Activated naive CD8-positive, alpha-beta T cell treated with anti-CD3 and anti-CD28 coated beads, Interleukin-2, amount 10 ng/mL, durations not matched to agents 7 days and 5 days (primary cell): ENCODE measurements at places on chromosomes 3 and 15. TPM values are rescaled to one million over a fixed set of nuclear protein-coding genes. Genes with fewer than 3 reads are reported as not detected.

- H3K27me3 ChIP-seq, result no peaks in the 10 kb centered on the region
- H3K4me1 ChIP-seq, result no peaks in the 10 kb centered on the region
- no peak overlapping the region for H3K4me3 ChIP-seq
- no peak overlapping the region for H3K27ac ChIP-seq
- DNase-seq, result no peak
Observed at GRCh38 chr3:170081079-170081741, 43.4 kb downstream of the GPR160 start.

GRCh38 chr3:16419640-16420241 lies 93.8 kb downstream of the RFTN1 start:
- peaks cover 17% of the 10 kb centered on the region for H3K4me1 ChIP-seq
- no peak overlapping the region for H3K4me3 ChIP-seq
- no peak for DNase-seq
- H3K36me3 ChIP-seq, result peaks cover 17% of the 10 kb centered on the region

DNA sequence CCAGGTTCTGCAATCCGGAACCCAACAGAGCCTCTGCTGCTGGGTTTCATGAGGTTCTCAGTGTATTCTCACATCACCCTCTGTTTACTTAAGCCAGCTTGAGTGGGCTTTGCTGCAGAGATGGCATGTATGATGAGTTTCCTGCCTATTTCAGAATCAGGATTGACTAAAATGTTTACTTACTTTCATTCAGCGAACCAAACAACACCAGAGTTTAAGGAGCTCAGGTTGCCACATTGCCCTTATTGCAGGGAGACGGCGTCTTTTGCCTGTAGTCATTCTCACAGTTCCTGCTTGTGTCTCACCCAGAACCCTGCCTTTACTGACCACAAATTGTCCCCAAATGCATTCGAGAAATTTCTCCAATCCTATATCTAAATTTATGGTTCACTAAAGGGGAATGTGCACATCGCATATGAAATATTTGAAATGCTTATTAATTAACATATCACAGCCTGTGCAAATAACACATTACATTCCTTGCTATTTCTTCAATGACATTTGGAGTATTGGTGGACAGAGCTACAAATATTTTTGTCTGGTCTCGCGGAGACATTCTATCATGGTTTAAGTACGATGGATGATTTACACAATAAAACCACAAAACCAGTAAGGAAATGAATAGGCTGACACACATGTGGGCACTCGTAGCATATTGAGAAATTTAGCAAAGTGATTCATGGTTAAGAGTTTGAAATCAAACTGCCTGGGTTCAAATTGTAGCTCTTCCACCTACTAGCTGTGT lies 377.2 kb upstream of the CFAP20DC start:
- peak overlapping the region; percentile 50 for H3K27ac ChIP-seq
- no peaks in the 10 kb centered on the region for H3K36me3 ChIP-seq
- H3K27me3 ChIP-seq, result no peaks in the 10 kb centered on the region
- no peak for DNase-seq
- H3K4me1 ChIP-seq, result peaks cover 32% of the 10 kb centered on the region

- H3K27me3 ChIP-seq, result peaks cover 2% of the 10 kb centered on the region
- no peak overlapping the region for H3K27ac ChIP-seq
- no peak overlapping the region for H3K4me3 ChIP-seq
Observed at GRCh38 chr3:18252578-18252977, 172.6 kb downstream of the SATB1 start.

- H3K36me3 ChIP-seq, result no peaks in the 10 kb centered on the region
- no peak for DNase-seq
- peaks cover 12% of the 10 kb centered on the region for H3K4me1 ChIP-seq
- H3K27ac ChIP-seq, result no peak overlapping the region
- peaks cover 4% of the 10 kb centered on the region for H3K27me3 ChIP-seq
- H3K4me3 ChIP-seq, result no peak overlapping the region
Observed at GRCh38 chr15:87732976-87733375, 523.6 kb downstream of the NTRK3 start.

- no peaks in the 10 kb centered on the region for H3K4me1 ChIP-seq
- H3K36me3 ChIP-seq, result peaks cover 10% of the 10 kb centered on the region
- H3K4me3 ChIP-seq, result no peak overlapping the region
- H3K27me3 ChIP-seq, result no peaks in the 10 kb centered on the region
- DNase-seq, result no peak
Observed at GRCh38 chr3:179726075-179726699, 73.3 kb downstream of the USP13 start.

GRCh38 chr3:114469070-114469469 lies 175.2 kb downstream of the TIGIT start:
- DNase-seq, result no peak
- no peaks in the 10 kb centered on the region for H3K36me3 ChIP-seq
- H3K4me1 ChIP-seq, result no peaks in the 10 kb centered on the region
- H3K4me3 ChIP-seq, result no peak overlapping the region

- no peaks in the 10 kb centered on the region for H3K27me3 ChIP-seq
- H3K36me3 ChIP-seq, result peaks cover 16% of the 10 kb centered on the region
- H3K4me3 ChIP-seq, result peak overlapping the region; percentile 72
- H3K27ac ChIP-seq, result peak overlapping the region; percentile 81
Observed at GRCh38 chr15:64515196-64515595, 54.8 kb downstream of the ZNF609 start.

GRCh38 chr3:55564726-55565125 lies 77.6 kb upstream of the WNT5A start:
- no peak for DNase-seq
- no peak overlapping the region for H3K27ac ChIP-seq
- H3K27me3 ChIP-seq, result no peaks in the 10 kb centered on the region
- no peak overlapping the region for H3K4me3 ChIP-seq
- H3K36me3 ChIP-seq, result no peaks in the 10 kb centered on the region

GRCh38 chr3:53949541-53949940 lies 57.9 kb upstream of the SELENOK start:
- no peak for DNase-seq
- no peaks in the 10 kb centered on the region for H3K4me1 ChIP-seq
- no peak overlapping the region for H3K4me3 ChIP-seq
- H3K27me3 ChIP-seq, result peaks cover 9% of the 10 kb centered on the region

DNA sequence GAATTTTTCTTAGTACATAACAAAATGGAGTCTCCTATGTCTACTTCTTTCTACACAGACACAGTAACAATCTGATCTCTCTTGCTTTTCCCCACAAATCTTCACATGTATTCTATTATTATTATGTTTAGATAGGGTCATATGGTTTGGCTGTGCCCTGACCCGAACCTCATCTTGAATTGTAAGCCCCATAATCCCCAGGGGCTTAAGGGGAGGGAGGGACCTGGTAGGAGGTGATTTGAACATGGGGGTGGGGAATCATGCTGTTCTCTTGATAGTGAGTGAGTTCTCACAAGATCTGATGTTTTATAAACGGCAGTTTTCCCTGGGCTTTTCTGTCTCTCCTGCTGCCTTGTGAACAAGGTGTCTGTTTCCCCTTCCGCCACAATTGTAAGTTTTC lies 86.7 kb upstream of the SELENOK start:
- H3K36me3 ChIP-seq, result no peaks in the 10 kb centered on the region
- H3K4me1 ChIP-seq, result peaks cover 3% of the 10 kb centered on the region
- no peak overlapping the region for H3K4me3 ChIP-seq
- no peak overlapping the region for H3K27ac ChIP-seq
- no peaks in the 10 kb centered on the region for H3K27me3 ChIP-seq

DNA sequence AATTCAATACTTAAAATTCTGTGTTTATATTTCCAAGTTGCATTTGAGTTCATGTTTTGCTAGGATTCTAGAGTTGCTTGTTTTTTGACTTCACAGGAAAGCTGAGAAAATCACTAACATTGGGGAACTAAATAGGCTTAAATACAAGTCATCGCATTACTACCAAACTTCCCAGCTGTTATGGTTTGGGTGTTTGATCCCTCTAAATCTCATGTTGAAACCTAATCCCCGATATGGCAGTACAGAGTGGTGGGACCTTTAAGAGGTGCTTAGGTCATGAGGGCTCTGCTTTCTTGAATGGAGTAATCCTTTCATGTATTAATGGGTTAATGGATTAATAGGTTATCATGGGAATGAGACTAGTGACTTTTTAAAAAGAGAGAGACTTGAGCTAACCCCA lies 77.2 kb upstream of the ARPP21 start:
- no peaks in the 10 kb centered on the region for H3K4me1 ChIP-seq
- H3K27ac ChIP-seq, result no peak overlapping the region
- no peak for DNase-seq
- H3K27me3 ChIP-seq, result no peaks in the 10 kb centered on the region
- H3K4me3 ChIP-seq, result no peak overlapping the region

DNA sequence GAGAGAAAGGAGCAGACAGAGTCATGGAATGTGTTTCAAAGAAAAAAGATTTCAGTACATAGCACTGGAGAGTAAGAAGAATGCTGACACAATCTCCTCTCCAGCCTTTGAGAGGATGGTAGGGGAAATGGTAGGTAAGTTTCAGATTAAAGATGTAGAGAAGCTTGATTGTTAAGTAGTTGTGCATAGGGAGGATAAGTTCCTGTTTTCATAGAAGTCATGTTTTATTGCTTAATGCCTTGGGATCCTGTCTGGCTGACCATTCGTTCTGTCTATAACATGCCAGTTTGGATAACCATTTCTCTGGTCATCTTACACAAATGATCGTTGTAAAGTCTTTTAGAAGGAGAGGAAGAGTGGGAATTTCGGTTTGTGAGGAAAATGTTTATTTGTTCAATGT lies 95.7 kb upstream of the IGSF10 start:
- H3K4me3 ChIP-seq, result no peak overlapping the region
- no peaks in the 10 kb centered on the region for H3K36me3 ChIP-seq
- H3K27ac ChIP-seq, result no peak overlapping the region
- H3K27me3 ChIP-seq, result peaks cover 11% of the 10 kb centered on the region
- H3K4me1 ChIP-seq, result no peaks in the 10 kb centered on the region

DNA sequence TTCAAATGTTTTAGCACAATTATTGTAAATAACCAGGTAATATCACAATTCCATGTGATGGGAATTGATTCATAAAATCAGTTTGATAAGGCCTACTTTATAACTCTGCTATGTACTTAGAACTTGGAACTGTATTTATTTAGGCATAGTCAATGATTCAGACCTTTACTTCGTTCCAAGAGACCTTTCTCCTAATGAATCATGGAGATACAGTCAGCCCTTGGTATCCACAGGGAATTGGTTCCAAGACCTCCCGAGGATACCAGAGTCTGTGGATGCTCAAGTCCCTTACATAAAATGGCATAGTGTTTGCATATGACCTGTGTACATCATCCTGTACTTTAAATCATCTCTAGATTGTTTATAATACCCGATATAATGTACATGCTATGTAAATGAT lies 60.8 kb upstream of the UMPS start:
- no peak for DNase-seq
- H3K4me3 ChIP-seq, result no peak overlapping the region
- H3K36me3 ChIP-seq, result peaks cover 30% of the 10 kb centered on the region
- no peak overlapping the region for H3K27ac ChIP-seq
- no peaks in the 10 kb centered on the region for H3K27me3 ChIP-seq

DNA sequence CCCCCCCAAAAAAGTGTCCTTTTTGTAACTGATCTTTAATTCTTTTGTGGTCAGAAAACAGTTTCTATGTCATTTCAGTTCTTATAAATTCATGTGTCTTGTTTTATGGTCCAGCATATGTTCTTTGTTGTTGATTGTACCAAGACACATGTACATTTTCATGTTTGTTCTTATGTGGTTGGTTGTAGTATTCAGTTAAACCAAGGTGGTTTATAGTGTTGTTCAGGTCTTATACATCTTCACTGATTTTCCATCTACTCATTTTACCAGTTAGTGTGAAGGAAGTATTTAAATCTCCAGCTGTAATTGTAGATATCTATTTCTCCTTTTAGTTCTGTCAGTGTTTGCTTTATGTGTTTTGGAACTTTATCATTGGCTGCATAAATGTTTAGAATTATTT lies 24.0 kb downstream of the MEF2A start:
- H3K36me3 ChIP-seq, result peaks cover 53% of the 10 kb centered on the region
- H3K4me3 ChIP-seq, result no peak overlapping the region
- no peaks in the 10 kb centered on the region for H3K27me3 ChIP-seq
- DNase-seq, result no peak

DNA sequence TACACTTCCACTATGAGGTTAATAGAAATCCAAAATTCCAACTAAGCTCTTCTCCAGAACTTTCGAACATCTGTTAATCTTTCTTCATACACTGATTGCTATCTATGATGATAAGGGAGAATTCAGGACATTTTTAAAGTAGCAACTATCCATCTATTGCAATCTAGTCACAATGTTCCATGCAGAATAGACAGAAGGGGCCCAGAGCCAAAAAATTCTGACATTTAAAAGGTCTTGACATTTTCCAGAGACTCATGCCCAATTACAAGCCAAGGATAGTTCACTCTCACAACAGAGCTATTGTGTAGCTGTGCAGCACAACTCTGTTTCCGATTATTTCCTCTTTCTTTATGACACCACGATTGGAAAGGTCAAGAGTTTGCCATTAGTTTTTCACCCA lies 999.7 kb upstream of the ALCAM start:
- no peaks in the 10 kb centered on the region for H3K36me3 ChIP-seq
- H3K27ac ChIP-seq, result no peak overlapping the region
- no peaks in the 10 kb centered on the region for H3K4me1 ChIP-seq
- DNase-seq, result no peak
- H3K4me3 ChIP-seq, result no peak overlapping the region

DNA sequence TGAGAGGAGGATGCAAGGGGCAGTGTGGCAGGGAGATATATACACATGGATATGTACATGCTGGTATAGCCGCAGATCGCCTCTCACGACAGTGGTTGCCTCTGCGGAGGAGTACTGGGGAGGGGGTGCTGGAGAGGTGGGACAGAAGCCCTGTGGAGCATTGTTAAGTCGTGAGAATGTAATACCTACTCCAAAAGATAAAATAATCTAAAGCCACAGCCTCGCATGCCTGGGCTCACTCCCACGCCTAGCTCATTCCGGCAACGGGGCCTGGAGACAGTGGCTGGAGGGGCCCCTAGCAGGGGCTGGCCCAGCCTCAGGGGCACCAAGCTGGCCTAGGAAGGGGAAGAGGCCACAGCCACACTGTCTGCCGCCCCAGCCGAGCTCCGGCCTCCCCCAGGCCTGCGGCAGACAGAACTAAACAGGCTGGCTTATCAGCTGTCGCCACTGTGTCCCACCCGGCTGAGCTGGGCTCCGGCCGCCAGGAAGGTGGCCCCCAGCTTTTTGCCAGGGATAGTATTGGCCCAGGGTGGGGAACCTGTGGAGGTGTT lies 65.1 kb upstream of the LCTL start:
- H3K36me3 ChIP-seq, result no peaks in the 10 kb centered on the region
- H3K4me1 ChIP-seq, result no peaks in the 10 kb centered on the region
- H3K4me3 ChIP-seq, result no peak overlapping the region
- H3K27ac ChIP-seq, result peak overlapping the region; percentile 36
- no peak for DNase-seq
- peaks cover 11% of the 10 kb centered on the region for H3K27me3 ChIP-seq

- no peaks in the 10 kb centered on the region for H3K27me3 ChIP-seq
- no peak overlapping the region for H3K27ac ChIP-seq
- no peak for DNase-seq
- H3K4me3 ChIP-seq, result no peak overlapping the region
- no peaks in the 10 kb centered on the region for H3K36me3 ChIP-seq
Observed at GRCh38 chr3:178551916-178552321, 15.7 kb downstream of the KCNMB2 start.

- H3K4me3 ChIP-seq, result peak overlapping the region; percentile 34
- H3K27me3 ChIP-seq, result no peaks in the 10 kb centered on the region
- H3K36me3 ChIP-seq, result peaks cover 9% of the 10 kb centered on the region
- DNase-seq, result no peak
- H3K4me1 ChIP-seq, result peaks cover 49% of the 10 kb centered on the region
- peak overlapping the region; percentile 15 for H3K27ac ChIP-seq
Observed at GRCh38 chr15:85475317-85475701, 94.9 kb downstream of the AKAP13 start.

Gene IGSF10
- total RNA-seq, result not detected

Gene SIN3A
- total RNA-seq, result 113 TPM

Gene GOLGA6D
- not detected for total RNA-seq

Gene GOLGA8J
- total RNA-seq, result 0.31 TPM

Gene MB21D2
- 4.3 TPM for total RNA-seq

Gene TGM5
- 0.11 TPM for total RNA-seq

Gene UBR1
- total RNA-seq, result 39.4 TPM

Gene SNAPC5
- total RNA-seq, result 33.7 TPM

Gene GP9
- not detected for total RNA-seq
